ENCODE measurements at places on chromosomes 13 and 19. TPM values are rescaled to one million over a fixed set of nuclear protein-coding genes. Genes with fewer than 3 reads are reported as not detected.
A peak's percentile ranks its signal among the peaks of the same experiment; 100 is the strongest.

GRCh38 chr13:43988302-43988701 is 108.6 kb downstream of the LACC1 start:
- H3K4me3 ChIP-seq, result no peak overlapping the region
- DNase-seq, result no peak
- no peaks in the 10 kb centered on the region for H3K27me3 ChIP-seq
- no peaks in the 10 kb centered on the region for H3K36me3 ChIP-seq

DNA sequence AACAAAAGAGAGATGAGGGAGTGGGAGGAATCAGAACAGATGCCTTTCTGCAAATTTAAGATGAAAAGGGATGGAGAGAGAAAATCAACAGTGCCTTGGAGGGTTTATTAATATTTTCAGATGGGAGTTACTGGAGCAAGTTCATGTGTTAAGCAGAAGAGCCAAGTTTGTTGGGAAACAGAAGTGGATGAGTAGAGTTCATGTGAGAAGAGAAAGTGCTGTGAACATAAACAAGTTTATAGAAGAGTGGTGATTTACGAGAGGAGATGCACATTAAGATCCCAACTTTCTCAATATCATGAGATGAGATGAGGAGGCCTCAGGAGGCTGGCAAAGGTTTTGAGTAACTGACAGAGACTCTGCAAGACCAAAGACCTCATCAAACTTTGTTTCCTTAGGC is 274.1 kb upstream of the HTR2A start:
- no peak overlapping the region for H3K4me3 ChIP-seq
- no peak for DNase-seq
- H3K27me3 ChIP-seq, result no peaks in the 10 kb centered on the region
- H3K36me3 ChIP-seq, result no peaks in the 10 kb centered on the region
- no peak overlapping the region for H3K27ac ChIP-seq

Gene ADGRE3
- total RNA-seq, result not detected

DNA sequence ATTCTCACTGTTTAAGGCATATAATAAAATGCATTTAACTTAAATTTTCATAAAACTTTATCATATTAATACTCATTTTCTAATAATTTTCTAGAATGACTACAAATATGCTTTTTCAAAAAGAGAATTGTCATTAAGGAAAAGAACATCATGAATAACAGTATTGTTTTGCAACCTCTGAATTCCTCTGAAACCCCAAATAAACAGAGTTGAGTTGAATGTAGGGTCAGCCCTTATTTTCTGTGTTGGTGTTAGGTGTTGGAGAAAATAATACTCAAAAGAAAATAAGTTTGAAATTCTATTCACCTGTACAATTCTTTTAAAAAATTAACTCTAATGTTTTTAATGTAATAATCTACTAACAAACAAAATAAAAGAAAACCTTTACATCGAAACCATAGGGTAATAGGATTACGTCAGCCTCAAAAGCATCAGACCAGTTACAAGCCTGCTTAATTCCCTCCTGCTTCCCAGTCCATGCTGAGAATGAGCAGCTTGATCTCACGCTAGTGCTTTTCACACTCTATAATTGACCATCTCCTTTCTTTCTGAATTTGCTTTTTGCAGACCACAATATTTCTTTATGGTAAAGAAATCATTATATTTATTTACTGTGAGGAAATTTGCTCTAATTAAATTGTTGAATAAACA is 160.9 kb downstream of the PCDH9 start:
- H3K27me3 ChIP-seq, result no peaks in the 10 kb centered on the region
- no peak for DNase-seq
- no peak overlapping the region for H3K4me3 ChIP-seq

Gene ACTMAP
- total RNA-seq, result 20.7 TPM

DNA sequence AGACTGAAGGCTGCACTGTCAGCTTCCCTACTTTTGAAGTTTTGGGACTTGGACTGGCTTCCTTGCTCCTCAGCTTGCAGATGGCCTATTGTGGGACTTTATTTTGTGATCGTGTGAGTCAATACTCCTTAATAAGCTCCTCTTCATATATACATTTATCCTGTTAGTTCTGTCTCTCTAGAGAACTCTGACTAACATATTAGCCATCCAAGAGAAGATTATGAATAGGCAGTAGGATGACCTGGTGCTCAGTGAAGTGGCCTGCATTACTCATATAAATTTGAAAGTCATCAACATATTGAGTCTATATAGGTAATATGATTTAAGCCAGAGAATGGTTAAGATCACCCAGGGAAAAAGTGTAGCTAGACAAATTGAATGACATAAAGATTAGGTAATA is 136.3 kb upstream of the UFM1 start:
- no peak overlapping the region for H3K27ac ChIP-seq
- H3K36me3 ChIP-seq, result no peaks in the 10 kb centered on the region
- H3K4me3 ChIP-seq, result no peak overlapping the region
- H3K4me1 ChIP-seq, result no peaks in the 10 kb centered on the region
- peaks cover 4% of the 10 kb centered on the region for H3K27me3 ChIP-seq

DNA sequence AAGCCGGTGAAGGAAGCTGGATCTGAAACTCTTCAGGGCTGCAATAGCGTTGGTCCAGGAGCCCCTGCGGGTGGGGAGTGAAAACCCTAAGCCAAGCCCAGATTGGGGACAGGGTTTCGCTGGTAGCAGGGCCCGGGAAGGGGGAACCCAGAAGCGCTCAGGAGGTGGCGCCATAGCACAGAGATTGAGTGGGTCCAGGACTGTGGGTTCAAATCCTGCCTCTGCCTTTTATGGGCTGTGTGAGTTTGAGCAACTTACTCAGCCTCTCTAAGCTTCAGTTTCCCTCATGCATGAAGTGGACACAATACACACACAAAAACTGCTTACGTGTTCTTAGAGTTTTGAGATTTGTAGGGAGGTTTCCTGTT is 8.3 kb upstream of the SYCN start:
- H3K4me3 ChIP-seq, result no peak overlapping the region
- H3K27ac ChIP-seq, result no peak overlapping the region
- H3K4me1 ChIP-seq, result peaks cover 2% of the 10 kb centered on the region
- H3K27me3 ChIP-seq, result peaks cover 2% of the 10 kb centered on the region

DNA sequence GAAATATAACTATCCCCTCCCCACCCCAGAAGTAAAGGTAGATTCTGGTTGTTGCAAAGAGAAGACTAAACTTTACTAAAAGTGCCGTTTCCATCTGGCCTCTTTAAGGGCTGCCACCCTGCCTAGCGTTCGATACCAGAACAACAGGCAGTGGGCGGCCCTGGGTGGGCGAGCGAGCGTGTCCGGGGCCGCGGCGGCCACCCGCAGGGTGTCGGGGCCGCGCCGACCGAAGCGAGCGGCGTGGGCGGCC is 2.6 kb downstream of the FGF9 start:
- H3K27me3 ChIP-seq, result peaks cover 24% of the 10 kb centered on the region
- H3K36me3 ChIP-seq, result peaks cover 7% of the 10 kb centered on the region
- peak overlapping the region; percentile 22 for H3K27ac ChIP-seq

- peaks cover 10% of the 10 kb centered on the region for H3K4me1 ChIP-seq
- peak overlapping the region; percentile 98 for H3K4me3 ChIP-seq
- H3K27ac ChIP-seq, result peak overlapping the region; percentile 98
- H3K36me3 ChIP-seq, result no peaks in the 10 kb centered on the region
- no peak for DNase-seq
- H3K27me3 ChIP-seq, result peaks cover 8% of the 10 kb centered on the region
Measured at GRCh38 chr19:17860331-17860992, 752 bp downstream of the RPL18A start.

GRCh38 chr19:50602935-50603334 is 34.7 kb upstream of the LRRC4B start:
- peaks cover 12% of the 10 kb centered on the region for H3K36me3 ChIP-seq
- no peaks in the 10 kb centered on the region for H3K4me1 ChIP-seq
- H3K4me3 ChIP-seq, result no peak overlapping the region
- H3K27me3 ChIP-seq, result peaks cover 10% of the 10 kb centered on the region
- DNase-seq, result no peak

DNA sequence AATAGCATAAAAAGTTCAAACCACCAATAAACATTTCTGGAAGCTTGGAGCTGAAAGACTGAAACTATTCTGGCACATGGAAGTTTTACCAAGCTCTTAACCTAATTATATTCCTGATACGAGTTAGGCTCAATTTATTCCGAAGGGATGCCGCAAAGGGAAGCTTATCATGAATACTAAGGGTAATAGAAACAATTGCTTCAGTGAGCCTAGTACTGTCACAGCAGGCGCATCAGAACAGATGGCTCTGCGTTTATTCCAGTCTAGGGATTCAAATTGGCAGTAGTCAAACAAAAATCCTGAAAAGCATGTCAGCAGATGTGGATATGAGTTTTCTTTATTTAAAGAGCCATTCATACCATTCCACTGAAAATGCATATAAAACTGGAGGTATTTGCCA is 779.5 kb downstream of the GPC5 start:
- H3K4me1 ChIP-seq, result peaks cover 3% of the 10 kb centered on the region
- no peak overlapping the region for H3K4me3 ChIP-seq
- H3K27ac ChIP-seq, result no peak overlapping the region
- no peaks in the 10 kb centered on the region for H3K27me3 ChIP-seq

DNA sequence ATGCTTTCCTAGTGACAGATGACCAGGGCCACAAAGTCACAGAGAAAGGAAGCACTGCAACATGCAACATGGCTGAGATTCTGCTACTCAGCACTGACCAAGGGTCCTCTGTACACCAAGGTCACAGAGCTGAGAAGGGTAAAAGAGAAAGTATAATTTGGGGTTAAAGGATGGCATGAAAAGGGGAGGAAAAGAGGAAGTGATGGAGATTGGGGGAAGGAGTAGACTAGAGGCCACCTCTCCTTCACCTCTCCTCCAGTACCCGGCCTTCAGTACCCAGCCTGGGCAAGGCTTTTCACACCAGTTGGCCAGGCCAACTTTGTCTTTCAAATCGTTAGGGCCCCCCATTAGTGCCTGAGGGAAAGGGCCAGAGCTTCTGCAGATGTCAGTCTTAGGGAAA is 6.3 kb upstream of the RPS19 start:
- H3K27me3 ChIP-seq, result peaks cover 7% of the 10 kb centered on the region
- no peak overlapping the region for H3K4me3 ChIP-seq
- H3K36me3 ChIP-seq, result no peaks in the 10 kb centered on the region

DNA sequence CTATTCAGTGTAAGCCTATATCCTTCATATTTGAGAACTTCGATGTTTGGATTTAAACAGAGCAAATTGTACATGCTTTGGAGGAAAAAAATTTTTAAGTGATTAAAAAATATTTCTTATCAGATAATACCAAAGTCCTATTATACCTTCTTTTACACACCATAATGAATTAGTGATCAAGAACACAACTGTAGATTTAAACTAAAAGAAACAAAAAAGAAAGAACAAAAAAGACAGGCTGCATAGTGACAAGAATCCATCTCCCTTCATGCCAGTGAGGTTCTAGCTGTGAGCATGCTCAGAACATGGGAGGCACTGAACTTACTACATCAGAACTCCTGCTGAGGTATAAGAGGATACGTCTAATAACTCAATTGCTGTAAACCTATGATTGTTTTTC is at the start of gene RXFP2:
Gene RXFP2 (plus strand): TSS at position 301 of the 400 bp plus-strand sequence. CDS start 87 bp downstream, at position 388.
- H3K4me1 ChIP-seq, result peaks cover 2% of the 10 kb centered on the region
- DNase-seq, result no peak
- H3K27ac ChIP-seq, result no peak within 1 kb of the TSS
- no peaks in the 10 kb centered on the region for H3K36me3 ChIP-seq
- no peaks in the 10 kb centered on the region for H3K27me3 ChIP-seq
- H3K4me3 ChIP-seq, result no peak within 1 kb of the TSS

DNA sequence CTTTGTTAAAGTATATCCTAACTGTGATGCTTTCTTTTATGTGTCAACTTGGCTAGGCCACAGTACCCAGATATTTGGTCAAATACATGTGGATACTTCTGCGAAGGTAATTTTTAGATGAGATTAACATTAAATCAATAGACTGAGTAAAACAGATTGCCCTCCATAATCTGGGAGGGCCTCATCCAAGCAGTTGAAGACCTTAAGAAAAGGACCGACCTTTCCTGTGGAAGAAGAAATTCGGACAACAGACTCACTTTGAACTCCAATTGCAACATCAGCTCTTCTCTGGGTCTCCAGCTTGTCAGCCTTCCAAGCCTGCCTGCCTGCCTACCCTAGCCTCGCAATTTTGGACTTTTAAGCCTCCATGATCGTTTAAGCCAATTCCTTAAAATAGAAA is 57.9 kb upstream of the DOCK9 start:
- H3K4me1 ChIP-seq, result no peaks in the 10 kb centered on the region
- DNase-seq, result no peak
- no peak overlapping the region for H3K4me3 ChIP-seq
- H3K36me3 ChIP-seq, result no peaks in the 10 kb centered on the region

DNA sequence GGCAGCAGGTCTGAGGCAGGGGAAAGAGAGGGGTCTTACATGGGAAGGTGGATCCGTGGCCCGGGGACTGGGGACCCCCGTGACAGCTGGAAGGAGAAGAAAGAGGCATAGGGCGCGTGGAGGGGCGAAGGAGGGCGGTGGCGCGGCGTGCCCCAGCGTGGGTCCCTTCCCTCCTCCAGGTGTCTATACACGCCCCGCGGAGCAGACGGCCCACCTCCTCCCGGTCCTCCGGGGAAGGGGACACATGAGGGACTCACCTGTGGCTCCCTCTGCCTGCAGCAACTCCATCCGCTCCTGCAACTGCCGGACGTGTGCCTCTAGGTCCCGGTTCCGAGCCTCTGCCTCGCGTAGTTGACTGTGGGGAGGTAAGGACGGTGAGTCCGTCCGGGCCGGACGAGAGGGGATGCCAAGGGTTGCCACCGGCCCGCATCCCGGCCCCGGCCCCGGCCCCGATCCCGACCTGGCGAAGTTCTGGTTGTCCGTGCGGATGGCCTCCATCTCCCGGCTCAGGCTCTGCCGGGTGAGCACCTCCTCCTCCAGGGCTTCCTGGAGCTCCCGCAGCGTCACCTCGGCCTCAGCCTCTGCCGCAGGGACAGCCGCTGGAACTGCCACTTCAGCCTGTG is 2.4 kb upstream of the SIX5 start:
- peaks cover 22% of the 10 kb centered on the region for H3K27me3 ChIP-seq
- H3K4me3 ChIP-seq, result peak overlapping the region; percentile 70
- peaks cover 2% of the 10 kb centered on the region for H3K4me1 ChIP-seq
